Progenitor cell of endocrine pancreas (in vitro differentiated cells): ENCODE measurements at places on chromosomes 2 and 18.

DNA sequence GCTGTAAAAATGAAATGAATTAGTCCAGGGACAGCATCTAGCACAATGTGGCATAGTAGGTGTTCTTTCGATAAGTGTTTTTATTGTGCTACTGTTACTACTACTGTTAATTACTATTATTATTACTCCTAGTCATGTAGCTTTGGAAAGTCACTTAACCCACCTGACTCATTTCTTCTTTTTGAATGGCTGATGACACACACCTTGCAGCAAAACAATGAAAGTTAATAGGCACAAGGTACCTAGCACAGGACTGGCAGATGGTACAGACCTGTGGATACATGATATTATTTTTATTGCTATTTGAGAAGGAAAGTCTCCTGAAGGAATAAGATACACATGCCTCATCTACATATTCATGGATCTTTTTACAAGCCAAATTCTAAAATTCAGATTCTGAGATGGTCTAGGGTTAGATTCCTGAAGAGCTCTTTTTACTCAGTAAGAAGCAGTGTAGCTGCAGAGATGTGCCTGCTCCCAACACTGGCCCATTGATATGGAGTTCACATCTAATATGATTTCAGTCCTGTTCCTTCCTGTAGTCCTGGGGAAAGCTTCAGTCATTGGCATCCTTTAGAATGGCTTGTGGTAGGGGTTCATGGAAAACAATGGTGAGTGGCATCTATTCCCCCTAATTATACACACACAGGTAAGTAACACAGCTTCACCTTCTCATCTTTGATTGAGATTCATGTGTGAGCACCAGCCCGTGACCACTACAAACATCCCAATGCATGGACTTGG is 7.9 kb upstream of the ERMN start:
- no peak for DNase-seq
- H3K27me3 ChIP-seq: peaks cover 3% of the 10 kb centered on the region
- no peak overlapping the region for H3K4me3 ChIP-seq

- H3K27me3 ChIP-seq: peaks cover 17% of the 10 kb centered on the region
- H3K36me3 ChIP-seq: no peaks in the 10 kb centered on the region
- H3K4me1 ChIP-seq: peaks cover 13% of the 10 kb centered on the region
- H3K27ac ChIP-seq: no peak overlapping the region
- no peak overlapping the region for H3K4me3 ChIP-seq
- DNase-seq: no peak
Observed at GRCh38 chr2:230418341-230419016, 2.5 kb downstream of the SP100 start.

DNA sequence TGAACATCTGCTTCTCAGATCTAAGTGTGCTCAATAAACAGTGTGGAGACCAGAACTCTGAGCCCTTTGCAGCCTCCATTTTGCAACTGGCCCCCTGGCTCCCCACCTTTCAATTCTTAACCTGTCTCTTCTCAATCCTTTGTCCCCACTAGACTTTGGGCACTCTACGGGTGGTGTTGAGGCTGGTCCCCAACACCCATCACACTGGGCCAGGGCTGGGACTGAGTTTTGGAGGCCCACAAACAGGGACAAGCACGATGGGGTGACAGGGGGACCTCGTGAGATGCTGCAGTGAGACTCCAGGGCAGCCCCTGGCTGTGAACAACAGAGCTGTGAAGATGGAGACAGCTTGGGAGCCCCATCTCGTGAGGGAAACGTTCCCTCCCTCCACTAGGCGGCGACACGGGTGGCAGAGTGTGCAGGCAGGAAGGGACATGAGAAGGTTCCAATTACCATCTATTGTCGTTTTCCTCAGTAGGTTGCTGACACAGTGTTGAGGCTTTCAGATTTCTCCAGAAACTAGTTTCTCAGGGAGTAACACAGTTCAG is 1.2 kb downstream of the ANKMY1 start:
- H3K4me1 ChIP-seq: peaks cover 7% of the 10 kb centered on the region
- H3K4me3 ChIP-seq: no peak overlapping the region
- peaks cover 3% of the 10 kb centered on the region for H3K27me3 ChIP-seq
- H3K27ac ChIP-seq: no peak overlapping the region

DNA sequence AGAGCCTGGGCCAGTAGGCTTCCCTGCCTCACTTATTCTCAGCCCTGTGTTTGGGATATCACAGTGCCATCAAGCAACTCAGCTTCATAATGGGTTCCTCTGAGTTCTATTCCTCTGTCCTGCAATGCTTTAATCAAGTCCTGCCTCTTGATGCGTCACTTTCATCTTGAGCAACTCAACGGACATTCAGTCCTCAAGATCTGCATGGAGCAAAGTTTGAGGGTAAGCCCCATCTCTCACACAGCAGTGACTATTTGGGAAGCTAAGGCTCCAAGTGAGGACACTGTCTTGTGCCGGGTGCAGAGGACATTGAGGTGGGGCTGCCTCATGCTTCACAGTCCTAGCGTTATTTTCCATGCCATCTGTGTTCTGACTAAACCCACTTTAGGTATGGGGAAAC is 50.9 kb upstream of the PLB1 start:
- H3K27me3 ChIP-seq: no peaks in the 10 kb centered on the region
- H3K4me3 ChIP-seq: no peak overlapping the region
- no peak overlapping the region for H3K27ac ChIP-seq
- H3K4me1 ChIP-seq: no peaks in the 10 kb centered on the region
- H3K36me3 ChIP-seq: no peaks in the 10 kb centered on the region

DNA sequence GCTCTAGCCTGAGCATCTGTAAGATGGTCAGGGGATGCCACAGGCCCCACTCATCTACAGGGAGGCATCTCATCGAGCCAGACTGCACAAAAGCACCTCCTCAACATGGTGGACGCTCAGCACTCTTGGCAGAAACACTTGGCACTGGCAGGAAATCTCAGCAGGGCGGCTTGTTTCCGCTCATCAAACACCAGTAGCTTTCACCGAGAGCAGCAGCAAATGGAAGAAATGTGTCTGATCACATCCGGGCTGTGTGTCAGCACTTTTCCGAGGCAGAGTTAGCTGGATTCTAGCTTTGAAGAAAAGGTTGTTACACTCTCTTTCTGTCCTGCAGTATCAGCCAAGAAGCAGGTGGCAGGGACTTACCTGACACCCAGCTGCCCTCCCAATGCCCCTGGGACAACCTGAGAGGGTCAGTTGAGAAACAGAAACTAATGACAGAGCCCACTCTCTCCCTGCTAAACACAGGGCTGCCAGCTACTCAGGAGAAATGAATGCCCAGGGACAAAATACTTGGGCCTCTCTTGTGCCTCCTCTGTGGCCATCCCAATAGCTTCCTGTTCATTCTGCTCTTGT is 68.9 kb upstream of the FZD7 start:
- DNase-seq: no peak
- H3K4me1 ChIP-seq: peaks cover 21% of the 10 kb centered on the region
- peaks cover 6% of the 10 kb centered on the region for H3K27me3 ChIP-seq
- no peaks in the 10 kb centered on the region for H3K36me3 ChIP-seq
- H3K27ac ChIP-seq: no peak overlapping the region

DNA sequence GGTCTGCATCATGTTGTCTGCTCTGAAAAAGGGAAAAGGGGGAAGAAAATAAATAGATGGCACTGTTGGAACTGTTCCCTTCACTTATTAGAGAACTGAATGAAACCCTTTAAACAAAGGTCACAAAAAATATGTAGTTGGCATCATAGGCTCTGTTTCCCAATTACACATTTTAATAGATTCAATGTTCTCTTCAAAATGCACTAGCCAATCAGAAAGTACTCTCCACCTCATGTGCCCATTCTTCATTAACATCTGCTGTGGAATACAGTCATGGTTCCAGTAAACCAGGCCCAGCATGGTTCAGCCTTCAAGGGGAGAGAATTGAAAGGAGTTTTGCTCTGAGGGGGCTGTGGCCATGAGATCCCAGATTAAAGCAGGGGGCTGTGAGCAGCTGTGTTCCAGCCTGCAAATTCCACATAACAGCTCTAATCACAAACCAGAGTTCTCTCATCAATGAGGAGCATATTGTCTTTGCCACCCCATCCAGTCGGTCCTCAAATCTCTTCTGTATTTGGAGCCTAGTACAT is 165.9 kb upstream of the CREB1 start:
- H3K36me3 ChIP-seq: no peaks in the 10 kb centered on the region
- no peak for DNase-seq
- H3K27ac ChIP-seq: no peak overlapping the region
- H3K4me1 ChIP-seq: no peaks in the 10 kb centered on the region

DNA sequence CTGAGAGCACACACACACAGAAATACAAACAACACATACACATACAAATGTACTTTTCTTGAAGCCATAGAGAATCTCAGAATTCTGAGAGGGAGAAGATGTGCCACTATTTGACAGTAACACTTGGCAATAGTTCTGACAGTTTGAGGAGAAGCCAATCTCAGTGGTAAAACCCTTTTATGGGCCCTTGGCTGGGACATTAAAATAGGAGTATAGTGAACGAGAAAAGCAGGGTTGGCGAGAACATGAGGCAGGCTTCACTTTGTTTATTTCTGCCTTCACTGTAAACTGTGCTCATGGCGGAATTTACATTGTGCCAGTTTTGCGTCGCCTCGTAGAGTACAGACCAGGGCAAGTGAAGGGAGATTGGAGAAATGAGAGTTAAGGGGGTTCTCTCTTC is 449.4 kb upstream of the POU3F3 start:
- H3K27me3 ChIP-seq: peaks cover 9% of the 10 kb centered on the region
- DNase-seq: no peak
- H3K27ac ChIP-seq: no peak overlapping the region
- H3K4me1 ChIP-seq: no peaks in the 10 kb centered on the region

DNA sequence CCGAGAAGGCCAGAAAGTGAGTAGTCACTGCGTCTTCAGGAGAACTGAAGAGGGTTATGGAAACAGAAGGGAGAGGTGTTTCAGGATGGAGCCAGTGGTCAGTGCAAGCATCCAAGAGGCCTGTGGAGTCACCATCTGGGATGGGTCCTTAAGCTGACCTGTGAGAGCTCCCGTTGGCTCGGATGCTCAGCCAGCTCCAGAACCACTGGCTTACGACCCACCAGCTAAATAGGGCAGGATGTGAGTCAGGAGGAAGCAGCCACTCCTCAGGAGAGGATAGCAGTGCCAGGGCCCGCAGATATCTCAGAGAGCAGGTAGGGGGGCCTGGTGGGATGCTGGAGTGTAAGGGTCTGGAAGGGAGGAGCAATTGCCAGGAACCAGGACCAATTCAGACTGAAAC is 63.1 kb upstream of the B3GNT7 start:
- no peak overlapping the region for H3K27ac ChIP-seq
- no peak for DNase-seq
- H3K36me3 ChIP-seq: peaks cover 33% of the 10 kb centered on the region
- H3K4me1 ChIP-seq: peaks cover 4% of the 10 kb centered on the region

GRCh38 chr18:46469186-46469915 is 187.7 kb downstream of the LOXHD1 start:
- H3K4me1 ChIP-seq: peaks cover 7% of the 10 kb centered on the region
- no peaks in the 10 kb centered on the region for H3K36me3 ChIP-seq
- H3K27me3 ChIP-seq: peaks cover 45% of the 10 kb centered on the region
- DNase-seq: no peak

DNA sequence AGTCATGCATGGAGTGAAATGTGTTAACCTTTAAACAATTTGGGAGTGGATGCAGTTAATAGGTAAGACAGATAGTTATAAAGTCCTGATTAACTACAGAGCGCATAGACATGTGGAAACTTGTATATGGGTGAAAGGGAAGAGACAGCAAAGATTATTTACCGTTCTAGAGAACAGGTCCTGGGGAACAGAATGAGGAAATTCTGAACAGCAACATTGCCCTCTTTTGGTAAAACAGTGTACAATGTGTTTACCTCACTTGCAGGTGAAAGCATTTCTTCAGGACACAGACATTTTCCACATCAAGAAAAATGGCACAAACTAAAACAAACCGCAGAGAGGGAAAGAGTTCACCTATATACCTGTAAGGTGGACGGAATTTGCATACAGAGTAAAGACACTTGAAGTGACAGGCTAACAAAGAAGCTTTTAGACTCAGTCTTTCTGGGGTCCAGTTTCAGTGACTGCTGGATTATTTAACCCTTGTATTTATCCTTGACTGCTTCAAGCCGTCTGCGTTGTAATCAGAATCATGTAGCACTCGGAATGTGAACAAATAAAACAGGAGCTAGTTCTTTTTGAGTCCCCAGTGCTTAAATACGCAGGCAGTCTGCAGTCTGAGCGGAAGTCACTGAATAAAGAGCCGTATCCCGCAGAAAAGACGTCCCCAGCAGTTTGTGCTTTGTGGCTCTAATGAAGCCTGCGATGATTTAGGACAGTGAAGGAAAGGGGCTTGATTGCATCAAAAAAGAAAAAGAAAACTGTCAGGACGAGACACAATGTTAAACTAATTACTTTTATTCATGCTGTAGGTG is 364.8 kb upstream of the GALNT5 start:
- peak overlapping the region; percentile 58 for H3K4me3 ChIP-seq
- peaks cover 20% of the 10 kb centered on the region for H3K4me1 ChIP-seq
- H3K27me3 ChIP-seq: peaks cover 11% of the 10 kb centered on the region
- H3K36me3 ChIP-seq: no peaks in the 10 kb centered on the region

GRCh38 chr18:62033756-62034155 is 140.9 kb upstream of the RNF152 start:
- H3K36me3 ChIP-seq: no peaks in the 10 kb centered on the region
- DNase-seq: no peak
- no peaks in the 10 kb centered on the region for H3K4me1 ChIP-seq
- no peak overlapping the region for H3K27ac ChIP-seq
- no peak overlapping the region for H3K4me3 ChIP-seq
- H3K27me3 ChIP-seq: peaks cover 7% of the 10 kb centered on the region

DNA sequence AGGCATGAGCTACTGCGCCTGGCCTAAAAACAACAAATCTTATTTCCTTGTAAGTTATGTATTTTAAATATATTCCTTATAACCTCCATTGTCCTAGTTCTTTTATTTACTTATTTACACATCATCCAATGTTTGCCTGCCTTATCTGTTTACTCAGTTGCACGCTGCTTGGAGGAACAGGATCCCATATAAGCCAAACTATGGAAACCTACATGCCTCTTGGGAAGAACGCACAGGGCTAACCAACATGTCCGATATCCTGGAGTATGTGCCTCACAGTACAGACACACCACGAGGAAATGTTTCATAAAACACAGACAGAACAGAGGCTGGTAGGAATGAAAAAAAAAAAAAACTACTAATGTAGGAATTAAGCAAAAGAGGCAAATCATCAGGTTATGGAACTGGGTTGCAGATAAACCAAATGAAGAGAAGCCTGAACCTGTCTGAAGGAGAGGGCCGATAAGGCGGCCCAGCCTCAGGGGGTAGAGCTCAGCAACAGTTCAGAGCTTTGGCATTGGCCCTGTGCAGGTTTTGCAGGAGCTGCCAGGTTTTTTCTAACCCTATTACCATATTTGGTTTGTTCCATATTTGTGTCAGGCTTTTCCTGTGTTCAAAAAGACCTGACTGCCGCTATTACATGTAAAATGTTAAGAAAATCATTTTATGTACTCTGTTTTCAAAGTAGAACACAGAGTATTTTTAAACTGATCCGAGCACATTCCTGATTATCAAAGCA is 19.9 kb upstream of the SP3 start:
- peak overlapping the region; percentile 50 for H3K27ac ChIP-seq
- H3K4me3 ChIP-seq: no peak overlapping the region
- no peak for DNase-seq
- H3K36me3 ChIP-seq: no peaks in the 10 kb centered on the region

DNA sequence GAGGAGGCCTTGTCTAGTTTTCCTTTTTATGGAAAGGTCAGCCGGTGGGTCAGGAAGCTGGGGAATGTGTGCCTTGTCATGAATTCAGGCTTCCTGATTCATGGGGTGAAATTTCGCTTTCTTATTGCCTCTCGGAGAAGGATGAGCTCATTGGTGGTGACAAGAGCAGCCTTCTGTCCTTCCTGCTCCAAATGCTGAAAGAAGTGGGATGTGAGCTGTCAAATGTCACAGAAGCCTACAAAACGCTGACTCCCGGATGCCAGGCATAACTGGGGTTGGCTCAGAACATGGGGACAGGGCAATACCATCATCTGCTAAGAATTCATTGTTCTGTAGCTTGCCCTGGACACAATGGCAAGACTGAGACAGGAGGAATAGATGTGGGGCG is 55.8 kb upstream of the FAM136A start:
- no peak for DNase-seq
- H3K36me3 ChIP-seq: no peaks in the 10 kb centered on the region
- no peak overlapping the region for H3K4me3 ChIP-seq
- no peaks in the 10 kb centered on the region for H3K27me3 ChIP-seq
